ENCODE measurements at places on chromosomes 7 and 10. TPM values are rescaled to one million over a fixed set of nuclear protein-coding genes. Genes with fewer than 3 reads are reported as not detected.

The BAMBI gene
- 7.5 TPM for total RNA-seq

The C10orf62 gene
- total RNA-seq = 0.33 TPM

The PILRA gene
- 9.9 TPM for total RNA-seq

The DCLRE1A gene
- total RNA-seq = 7.5 TPM

The OR2A42 gene
- total RNA-seq = 0.15 TPM

The ITGB8 gene
- total RNA-seq = 52.1 TPM

The PIP gene
- 1.6 TPM for total RNA-seq

The ZNF3 gene
- 19.4 TPM for total RNA-seq

The AKR1C3 gene
- total RNA-seq = 70.8 TPM

The IFIT2 gene
- total RNA-seq = 6.6 TPM

The SORCS1 gene
- total RNA-seq = 3.3 TPM

The DYNC1I1 gene
- 7.7 TPM for total RNA-seq

The PUS7 gene
- total RNA-seq = 19.5 TPM

The ADAM12 gene
- 13.9 TPM for total RNA-seq

The NEBL gene
- 3.8 TPM for total RNA-seq

The CLDN15 gene
- 44.6 TPM for total RNA-seq

The CACNB2 gene
- 7.5 TPM for total RNA-seq

The MYL7 gene
- total RNA-seq = not detected

The NXPH1 gene
- 0.29 TPM for total RNA-seq

The MINDY4 gene
- 13.8 TPM for total RNA-seq

The LRRC17 gene
- total RNA-seq = 8.2 TPM

The CYP3A4 gene
- total RNA-seq = 0.59 TPM

The OPN4 gene
- not detected for total RNA-seq

The UNCX gene
- total RNA-seq = not detected

The CPXM2 gene
- total RNA-seq = 5.3 TPM

The WEE2 gene
- total RNA-seq = not detected

The ABHD11 gene
- total RNA-seq = 36.4 TPM

The HTRA1 gene
- 116 TPM for total RNA-seq

The ST8SIA6 gene
- 1.3 TPM for total RNA-seq

The IGF2BP3 gene
- 0.59 TPM for total RNA-seq

The SLC13A1 gene
- not detected for total RNA-seq

The TUBGCP2 gene
- 33.6 TPM for total RNA-seq

The AIFM2 gene
- 33.1 TPM for total RNA-seq

The SFMBT2 gene
- total RNA-seq = 3.5 TPM

The CCDC7 gene
- 46.7 TPM for total RNA-seq

The GATAD1 gene
- 51.5 TPM for total RNA-seq

The GHRHR gene
- not detected for total RNA-seq

The VIPR2 gene
- total RNA-seq = 14.0 TPM

The ANKRD2 gene
- not detected for total RNA-seq

The PTPN20 gene
- 5.6 TPM for total RNA-seq

The PLA2G12B gene
- total RNA-seq = not detected

The AKR1D1 gene
- 0.59 TPM for total RNA-seq

The SLC35B4 gene
- 13.8 TPM for total RNA-seq

The PBLD gene
- 5.9 TPM for total RNA-seq

The CRYGN gene
- not detected for total RNA-seq

The USP6NL gene
- 13.8 TPM for total RNA-seq

The NODAL gene
- total RNA-seq = not detected

The CDHR3 gene
- total RNA-seq = 6.4 TPM
